Activated T-helper 17 cell treated with anti-CD3 and anti-CD28 coated beads, Interleukin-2, amount 50 U/mL, for 72 hours (primary cell): ENCODE measurements at places on chromosomes 1 and 21. TPM values are rescaled to one million over a fixed set of nuclear protein-coding genes. Genes with fewer than 3 reads are reported as not detected.

- no peak for ATAC-seq
Measured at GRCh38 chr21:36089946-36090345, 20.1 kb downstream of the CBR1 start.

DNA sequence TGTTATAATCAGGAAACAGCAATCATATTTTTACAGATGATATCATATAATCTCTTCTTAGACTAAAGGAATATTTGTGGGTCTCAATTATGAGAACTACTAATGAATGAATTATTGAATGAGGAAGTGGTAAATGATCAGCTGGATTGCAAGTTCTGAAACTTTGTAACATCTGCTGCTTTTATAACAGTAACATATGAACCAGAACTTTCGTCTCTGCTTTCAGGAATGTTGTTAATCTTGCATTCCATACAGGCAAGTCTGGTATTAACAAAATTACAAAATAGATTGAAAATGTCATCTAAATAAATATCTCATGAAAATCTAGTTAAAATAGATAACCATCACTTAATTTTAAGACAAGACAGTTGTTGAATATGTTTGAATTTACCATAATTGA, 110.5 kb upstream of the COL11A1 start:
- no peak for ATAC-seq

DNA sequence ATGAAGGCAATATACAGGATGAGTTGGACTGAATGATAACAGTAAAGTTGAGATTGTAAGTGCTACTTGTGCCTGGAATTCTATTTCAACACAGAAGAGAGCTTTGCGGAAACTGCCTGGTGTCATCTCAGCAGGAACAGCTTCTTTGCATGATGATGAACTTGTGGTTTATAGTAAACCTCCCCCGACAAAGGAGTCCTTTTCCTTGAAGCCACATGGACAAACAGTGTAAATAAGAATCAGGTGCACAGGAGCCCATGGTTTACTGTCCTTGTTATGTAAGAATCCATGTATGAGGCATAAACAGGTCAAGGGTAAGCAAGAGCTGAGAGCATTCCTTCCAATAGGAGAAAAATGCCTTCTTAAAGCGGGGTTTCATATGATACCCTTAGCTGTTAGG, 66.2 kb downstream of the PCNX2 start:
- no peak for ATAC-seq

- ATAC-seq: no peak
Measured at GRCh38 chr1:214086945-214087344, 99.2 kb downstream of the PROX1 start.

DNA sequence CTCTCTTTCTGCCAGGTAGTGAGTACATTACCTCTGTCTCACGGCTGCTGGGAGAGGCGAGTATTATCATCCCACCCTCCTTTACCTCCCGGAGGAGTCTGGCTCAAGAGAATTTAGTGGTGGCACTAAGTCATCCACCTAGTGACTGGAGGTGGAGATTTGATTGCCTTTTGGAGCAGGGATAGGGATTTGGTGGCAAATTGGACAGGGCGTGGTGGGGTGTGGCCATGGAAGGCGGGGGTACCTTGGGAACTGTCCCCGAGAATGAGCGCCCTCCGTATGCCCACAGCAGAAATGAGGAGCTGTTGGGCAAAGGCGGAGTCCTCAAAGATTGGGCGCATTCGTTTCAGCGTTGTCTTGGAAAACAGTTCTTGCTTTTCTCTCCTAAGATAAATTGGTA, 32.1 kb upstream of the HMGN1 start:
- no peak for ATAC-seq

DNA sequence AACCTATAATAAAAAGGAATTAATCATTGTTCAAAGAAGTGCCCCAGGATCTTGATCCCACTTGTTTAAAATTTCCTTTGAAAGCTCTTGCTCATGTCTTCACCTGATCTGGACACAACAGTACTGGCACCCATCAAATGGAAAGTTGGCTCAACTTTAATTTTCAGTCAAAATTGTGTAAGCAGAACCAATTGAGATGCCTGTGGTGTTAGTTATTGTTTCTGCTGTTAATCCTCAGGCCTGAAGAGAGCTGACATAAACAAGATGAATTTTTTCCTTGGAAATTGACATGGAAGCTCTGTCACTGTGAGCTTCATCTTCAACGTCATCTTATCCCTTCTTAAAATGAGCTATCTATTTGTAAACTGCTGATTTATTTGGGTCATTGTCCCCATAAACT, 88.3 kb upstream of the TNFSF4 start:
- no peak for ATAC-seq

GRCh38 chr1:234668577-234668955, 58.6 kb upstream of the IRF2BP2 start:
- ATAC-seq: no peak

- no peak for ATAC-seq
Measured at GRCh38 chr21:29245863-29246262, 52.9 kb upstream of the BACH1 start.

- ATAC-seq: peak; percentile 95
Measured at GRCh38 chr1:150890033-150890416, 3.1 kb downstream of the CTXND2 start.

- ATAC-seq: no peak
Measured at GRCh38 chr1:242245255-242245654, 246.4 kb upstream of the MAP1LC3C start.

- no peak for ATAC-seq
Measured at GRCh38 chr1:26283279-26283853, 3.5 kb downstream of the SH3BGRL3 start.

GRCh38 chr1:10495475-10495817, 20.7 kb downstream of the PEX14 start:
- ATAC-seq: no peak

GRCh38 chr1:207999972-208000371, 89.0 kb upstream of the CD34 start:
- ATAC-seq: no peak

DNA sequence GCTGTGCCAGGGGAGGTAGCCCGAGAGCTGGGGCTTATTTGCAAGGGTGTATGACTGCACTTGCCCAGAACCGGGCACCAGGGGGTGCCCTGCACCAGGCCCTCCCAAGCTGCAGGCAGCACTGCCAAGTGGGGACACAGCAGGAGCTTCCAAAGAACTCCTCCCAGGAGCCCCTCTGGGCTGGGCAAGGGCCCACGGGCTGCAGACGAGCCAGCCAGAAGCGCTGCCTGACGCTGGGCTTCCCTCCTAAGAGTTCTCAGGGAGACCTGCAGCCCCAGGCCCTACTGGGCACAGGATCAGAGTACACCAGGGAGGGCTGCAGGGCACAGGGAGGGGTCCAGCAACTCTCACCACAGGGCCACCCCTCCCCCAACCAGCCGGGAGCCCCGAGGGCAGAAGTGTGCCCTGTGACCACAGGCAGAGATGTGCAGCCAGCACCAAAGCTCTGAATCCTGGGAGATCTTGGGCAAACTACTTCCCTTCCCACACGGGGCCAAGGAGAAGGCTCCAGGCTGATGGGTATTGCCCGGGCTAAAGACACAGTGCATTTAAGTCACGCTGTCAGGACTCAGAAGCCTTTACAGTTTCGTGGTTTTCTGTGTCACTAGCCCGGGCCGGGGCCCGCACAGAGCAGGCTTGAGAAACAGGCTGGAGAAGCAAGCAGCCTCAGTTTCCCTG, 63.4 kb downstream of the KCNAB2 start:
- peak; percentile 84 for ATAC-seq

DNA sequence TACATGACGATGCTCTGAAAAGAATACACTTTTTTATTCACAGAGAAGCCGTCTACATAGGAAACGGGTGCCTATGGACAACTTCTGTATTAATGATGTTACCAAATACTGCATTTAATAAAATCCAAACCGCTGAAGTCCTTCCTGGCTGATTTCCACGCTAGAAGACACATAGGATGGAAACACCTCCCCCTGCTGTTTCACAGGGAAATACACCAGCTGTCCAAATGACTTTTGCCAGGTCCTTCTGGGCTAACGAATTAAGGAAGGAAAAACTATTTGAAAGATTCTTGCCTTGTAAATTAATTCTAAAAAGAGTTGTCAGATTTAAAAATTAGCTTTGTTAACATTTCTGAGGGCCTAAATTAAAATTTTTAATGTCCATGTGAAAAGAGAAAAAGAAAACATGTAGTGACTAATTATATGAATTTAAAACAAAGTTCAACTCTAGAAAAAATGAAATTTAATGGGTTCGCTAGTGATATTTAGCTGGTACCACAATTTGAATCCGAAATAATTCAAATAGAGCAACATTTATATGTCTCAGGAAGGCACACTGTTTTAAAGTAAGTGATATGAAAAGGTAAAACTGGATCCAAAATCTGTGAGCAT, 146.0 kb downstream of the RERE start:
- ATAC-seq: peak; percentile 40

DNA sequence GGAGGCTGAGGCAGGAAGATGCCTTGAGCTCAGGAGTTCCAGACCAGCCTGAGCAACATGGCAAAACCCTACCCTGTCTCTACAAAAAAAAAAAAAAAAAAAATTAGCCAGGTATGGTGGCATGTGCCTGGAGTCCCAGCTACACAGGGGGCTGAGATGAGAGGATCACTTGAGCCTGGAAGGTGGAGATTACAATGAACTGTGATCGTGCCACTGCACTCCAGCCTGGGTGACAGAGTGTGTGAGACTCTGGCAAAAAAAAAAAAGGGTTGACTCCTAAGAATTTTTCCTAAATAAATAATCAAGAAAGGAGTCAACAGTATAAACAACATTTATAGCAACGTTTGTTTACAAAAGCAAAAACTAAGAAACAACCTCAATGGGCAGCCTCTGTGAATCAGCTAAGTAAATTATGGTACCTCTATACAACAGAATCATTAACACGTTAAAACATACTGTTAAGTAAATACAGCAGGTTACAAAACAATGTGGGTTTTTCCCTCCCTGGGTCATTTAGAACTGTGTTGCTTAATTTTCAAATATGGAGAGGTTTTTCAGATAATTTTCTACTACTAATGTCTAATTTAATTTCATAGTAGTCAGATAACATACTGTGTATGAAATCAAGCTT, 56.8 kb downstream of the SLC30A10 start:
- no peak for ATAC-seq

- no peak for ATAC-seq
Measured at GRCh38 chr21:42437786-42438185, 34.1 kb downstream of the UBASH3A start.

GRCh38 chr1:244992833-244993232, 128.5 kb upstream of the HNRNPU start:
- ATAC-seq: peak; percentile 84

GRCh38 chr1:41848216-41848952, 70.3 kb downstream of the HIVEP3 start:
- ATAC-seq: no peak

- peak; percentile 13 for ATAC-seq
Measured at GRCh38 chr1:19391596-19391981, 79.5 kb downstream of the SLC66A1 start.

The TP73 gene
- 1.1 TPM for total RNA-seq

The UMODL1 gene
- total RNA-seq: 0.11 TPM

The IQGAP3 gene
- 9.4 TPM for total RNA-seq
